K562 (cell line): ENCODE measurements at places on chromosomes 2 and 18. TPM values are rescaled to one million over a fixed set of nuclear protein-coding genes. Genes with fewer than 3 reads are reported as not detected.

LRP1B gene
- not detected in 2 replicates for total RNA-seq

PLCD4 gene
- total RNA-seq, result not detected in 2 replicates

CNRIP1 gene
- 1.3 and 1.6 TPM in 2 replicates for total RNA-seq

GREB1L gene
- total RNA-seq, result 0.11 TPM in 1 of 2 replicates, not detected in the other

LRATD1 gene
- total RNA-seq, result 6.5 and 7.3 TPM in 2 replicates

GRCh38 chr2:96514521-96514920 lies 9.4 kb upstream of the NEURL3 start:
- peaks cover 29% of the 10 kb centered on the region for H3K27me3 ChIP-seq
- no peak for DNase-seq
- H3K4me1 ChIP-seq, result peaks cover 4% of the 10 kb centered on the region; the same call in 1 of the 2 replicates
- no peaks in the 10 kb centered on the region for H3K36me3 ChIP-seq

DNA sequence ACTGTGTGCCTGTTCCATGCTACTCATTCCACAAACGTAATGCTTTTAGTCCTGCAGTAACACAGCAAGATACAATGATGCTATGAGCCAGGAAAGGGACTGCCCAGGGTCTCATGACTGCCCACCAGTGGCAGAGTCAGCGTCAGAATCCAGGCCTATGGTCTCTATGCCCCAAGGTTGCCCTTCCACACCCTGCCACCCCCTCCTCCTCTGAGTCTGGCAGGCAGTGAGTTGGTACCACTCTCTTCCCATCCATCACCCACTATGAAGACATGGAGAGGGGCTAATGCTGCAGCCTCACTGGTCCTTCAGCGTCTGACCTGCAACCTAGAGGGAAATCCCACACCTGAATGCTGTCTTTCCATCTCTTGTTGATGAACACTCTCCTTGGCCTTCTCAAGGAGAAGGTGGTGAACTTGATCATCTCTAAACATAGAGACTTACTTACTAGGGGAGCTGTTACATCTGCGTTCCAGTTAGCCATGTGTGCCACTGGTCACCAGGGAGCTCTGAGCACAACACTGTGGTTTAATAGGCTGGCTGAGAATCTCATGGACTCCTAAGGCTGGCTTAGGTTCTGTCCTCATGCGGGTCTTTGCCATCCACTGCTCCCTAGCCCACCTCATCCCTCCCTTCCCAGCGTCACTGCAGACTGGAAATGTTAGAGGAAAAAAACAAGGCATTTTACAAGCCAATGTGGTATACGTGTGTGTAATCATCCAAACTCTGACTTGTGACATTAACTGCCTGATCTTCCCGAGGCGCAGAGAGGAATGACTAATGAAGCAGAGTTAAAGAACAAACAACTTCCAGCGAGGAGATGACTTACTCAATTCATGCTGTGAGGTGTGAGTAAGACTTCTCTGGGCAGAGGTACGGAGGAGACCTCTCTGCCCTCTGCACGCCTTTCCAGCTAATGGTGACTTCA lies 28.8 kb downstream of the STEAP3 start:
- no peak for DNase-seq
- H3K27ac ChIP-seq, result no peak overlapping the region
- H3K27me3 ChIP-seq, result no peaks in the 10 kb centered on the region

GRCh38 chr18:73153271-73153670 lies 285.5 kb upstream of the NETO1 start:
- H3K4me1 ChIP-seq, result no peaks in the 10 kb centered on the region
- no peaks in the 10 kb centered on the region for H3K27me3 ChIP-seq
- H3K4me3 ChIP-seq, result no peak overlapping the region

GRCh38 chr18:58796220-58796619 lies 68.5 kb upstream of the ZNF532 start:
- no peaks in the 10 kb centered on the region for H3K36me3 ChIP-seq
- H3K4me1 ChIP-seq, result no peaks in the 10 kb centered on the region
- no peak overlapping the region for H3K4me3 ChIP-seq
- no peak for DNase-seq

GRCh38 chr2:213065583-213066442 lies 85.6 kb downstream of the IKZF2 start:
- no peaks in the 10 kb centered on the region for H3K36me3 ChIP-seq
- H3K4me3 ChIP-seq, result no peak overlapping the region
- no peak for DNase-seq
- H3K4me1 ChIP-seq, result no peaks in the 10 kb centered on the region

DNA sequence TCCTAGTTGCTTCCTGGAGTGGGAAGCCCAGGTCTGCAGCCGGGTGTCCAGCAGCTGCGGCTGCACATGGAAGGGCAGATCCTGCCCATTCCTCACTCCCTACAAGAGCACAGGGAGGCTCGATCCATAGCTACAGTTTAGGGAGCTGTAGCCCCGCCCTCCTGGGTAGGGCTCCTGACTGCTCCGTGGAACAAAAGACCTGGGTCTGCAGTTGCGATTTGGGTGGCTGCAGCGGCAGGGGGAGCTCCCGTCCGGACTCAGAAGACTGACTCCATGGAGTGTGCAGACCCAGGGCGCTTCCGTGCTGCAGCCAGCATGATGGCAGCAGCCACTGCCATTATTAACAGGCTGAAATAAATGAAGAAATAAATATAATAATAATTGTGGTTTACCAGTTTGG lies 157.3 kb downstream of the CTNNA2 start:
- H3K36me3 ChIP-seq, result no peaks in the 10 kb centered on the region
- H3K27me3 ChIP-seq, result no peaks in the 10 kb centered on the region
- DNase-seq, result no peak
- H3K27ac ChIP-seq, result no peak overlapping the region
- no peak overlapping the region for H3K4me3 ChIP-seq

DNA sequence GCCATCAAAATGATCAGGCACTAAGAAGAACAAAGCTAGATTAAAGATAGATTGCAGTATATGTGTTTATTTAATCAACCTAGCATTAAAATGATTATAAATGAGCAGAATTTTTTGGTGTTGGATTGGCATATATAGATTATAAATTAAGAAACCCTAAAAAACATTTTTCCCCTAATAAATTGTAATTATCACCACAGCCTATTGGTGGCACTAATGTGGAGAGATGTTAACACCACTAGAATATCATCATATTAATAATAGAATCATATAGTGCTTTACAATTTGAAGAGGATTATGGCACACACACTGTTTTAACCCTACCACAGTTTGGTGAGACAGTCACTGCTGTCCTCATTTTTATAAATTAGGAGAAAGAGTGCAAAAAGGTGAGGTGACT lies 112.4 kb upstream of the RND3 start:
- no peaks in the 10 kb centered on the region for H3K27me3 ChIP-seq
- H3K27ac ChIP-seq, result no peak overlapping the region
- no peaks in the 10 kb centered on the region for H3K4me1 ChIP-seq
- DNase-seq, result no peak

- H3K27me3 ChIP-seq, result peaks cover 32% of the 10 kb centered on the region
- no peaks in the 10 kb centered on the region for H3K4me1 ChIP-seq
- peak; percentile 51 for DNase-seq
- peak overlapping the region; percentile 29 for H3K4me3 ChIP-seq
These were observed 1.8 kb upstream of the BCL11A start for GRCh38 chr2:60555066-60555782.

- no peaks in the 10 kb centered on the region for H3K27me3 ChIP-seq
- no peaks in the 10 kb centered on the region for H3K36me3 ChIP-seq
- H3K4me1 ChIP-seq, result no peaks in the 10 kb centered on the region
- no peak overlapping the region for H3K4me3 ChIP-seq
- no peak overlapping the region for H3K27ac ChIP-seq
- no peak for DNase-seq
These were observed 122.4 kb downstream of the GRB14 start for GRCh38 chr2:164498836-164499235.

DNA sequence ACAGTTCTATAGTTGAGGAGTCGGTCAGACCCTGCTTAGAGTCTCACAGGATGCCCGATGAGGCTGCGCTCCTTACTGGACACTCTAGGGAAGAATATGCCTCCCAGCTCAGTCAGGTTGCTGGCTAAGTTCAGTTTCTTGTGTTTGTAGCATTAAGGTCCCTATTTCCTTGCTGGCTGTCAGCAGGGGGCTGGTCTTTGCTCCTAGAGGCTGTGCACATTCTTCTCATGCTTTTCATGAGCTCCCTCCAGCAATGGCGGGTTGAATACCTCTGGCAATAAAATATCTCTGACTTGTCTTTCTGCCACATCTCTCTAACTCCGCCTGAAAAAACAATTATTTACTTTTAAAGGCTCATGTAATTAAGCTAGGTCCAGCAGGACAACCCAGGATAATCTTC lies 79.4 kb upstream of the DNAJC10 start:
- no peaks in the 10 kb centered on the region for H3K4me1 ChIP-seq
- no peak for DNase-seq
- no peaks in the 10 kb centered on the region for H3K27me3 ChIP-seq
- H3K36me3 ChIP-seq, result no peaks in the 10 kb centered on the region

- H3K4me1 ChIP-seq, result peaks cover 4% of the 10 kb centered on the region; the same call in 2 of the 3 replicates
- peaks cover 60% of the 10 kb centered on the region for H3K27me3 ChIP-seq
- H3K36me3 ChIP-seq, result no peaks in the 10 kb centered on the region
These were observed 269.5 kb downstream of the EIPR1 start for GRCh38 chr2:3108105-3108504.

DNA sequence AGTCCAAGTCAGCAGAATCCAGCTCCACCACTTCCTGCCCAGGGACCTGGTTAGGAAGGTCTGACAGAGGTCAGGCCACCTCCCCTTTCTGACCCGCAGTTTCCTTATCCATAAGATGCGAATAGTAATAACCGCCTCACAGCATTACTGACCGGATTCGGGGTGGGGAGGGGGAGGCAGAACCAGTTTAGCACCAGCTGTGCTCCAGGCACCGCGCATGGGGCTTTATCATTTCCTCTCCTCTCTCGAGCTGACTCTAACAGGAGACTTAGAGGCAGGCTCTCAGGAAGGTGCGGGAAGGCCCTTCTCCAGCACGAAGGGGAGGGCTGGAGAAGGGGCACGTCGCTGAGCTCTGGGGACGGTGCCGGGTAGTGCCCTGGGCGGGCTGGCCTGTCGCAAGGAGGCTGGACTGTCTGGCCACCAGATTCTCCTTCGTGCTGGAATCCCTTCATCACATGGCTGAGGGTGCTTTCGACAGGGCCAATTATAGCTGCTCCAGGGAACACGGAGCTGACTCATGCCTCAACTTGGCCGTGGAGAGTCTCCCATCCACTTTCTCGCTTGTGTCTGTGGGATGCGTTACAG lies 5.7 kb downstream of the EHD3 start:
- H3K27me3 ChIP-seq, result peaks cover under 1% of the 10 kb centered on the region; the same call in 1 of the 3 replicates
- DNase-seq, result no peak
- H3K4me3 ChIP-seq, result no peak overlapping the region
- no peak overlapping the region for H3K27ac ChIP-seq
- no peaks in the 10 kb centered on the region for H3K36me3 ChIP-seq
- H3K4me1 ChIP-seq, result no peaks in the 10 kb centered on the region; the same call in 2 of the 3 replicates

DNA sequence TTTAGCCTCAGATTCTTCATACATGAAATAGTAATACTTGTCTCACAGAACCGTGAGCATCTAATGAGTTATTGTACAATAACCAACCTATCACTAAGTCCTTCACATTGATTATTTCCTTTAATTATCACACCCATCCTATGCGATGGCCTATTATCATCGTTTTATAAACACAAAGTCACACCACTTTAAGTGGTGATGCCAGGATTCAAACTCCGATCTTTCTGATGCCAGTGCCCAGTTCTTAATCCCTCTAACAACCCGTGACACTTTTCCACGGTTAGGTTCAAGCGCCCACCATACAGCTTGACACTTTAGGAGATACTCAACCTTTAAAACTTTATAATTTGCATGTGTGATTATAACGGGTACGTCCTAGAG lies 523 bp upstream of the ALMS1 start:
- no peak for DNase-seq
- no peaks in the 10 kb centered on the region; the same call in 1 of the 2 replicates for H3K4me1 ChIP-seq
- H3K36me3 ChIP-seq, result no peaks in the 10 kb centered on the region
- H3K27me3 ChIP-seq, result 0 out of 3 replicates have a peak, but pooled peaks cover 4% of the 10 kb centered on the region
- H3K27ac ChIP-seq, result peak overlapping the region; percentile 81
- H3K4me3 ChIP-seq, result peak overlapping the region; percentile 86

GRCh38 chr18:12839057-12839525 lies 44.9 kb downstream of the PTPN2 start:
- peak overlapping the region; percentile 9; the same call in 1 of the 3 replicates for H3K27ac ChIP-seq
- DNase-seq, result no peak
- no peaks in the 10 kb centered on the region for H3K27me3 ChIP-seq

- no peaks in the 10 kb centered on the region for H3K36me3 ChIP-seq
- no peak for DNase-seq
- no peak overlapping the region for H3K27ac ChIP-seq
- peaks cover 9% of the 10 kb centered on the region; the same call in 2 of the 3 replicates for H3K27me3 ChIP-seq
These were observed 78.7 kb downstream of the LONRF2 start for GRCh38 chr2:100243631-100244030.

GRCh38 chr2:63667132-63667700 lies 78.5 kb downstream of the MDH1 start:
- H3K36me3 ChIP-seq, result no peaks in the 10 kb centered on the region
- H3K4me3 ChIP-seq, result no peak overlapping the region
- no peak overlapping the region for H3K27ac ChIP-seq
- DNase-seq, result no peak

DNA sequence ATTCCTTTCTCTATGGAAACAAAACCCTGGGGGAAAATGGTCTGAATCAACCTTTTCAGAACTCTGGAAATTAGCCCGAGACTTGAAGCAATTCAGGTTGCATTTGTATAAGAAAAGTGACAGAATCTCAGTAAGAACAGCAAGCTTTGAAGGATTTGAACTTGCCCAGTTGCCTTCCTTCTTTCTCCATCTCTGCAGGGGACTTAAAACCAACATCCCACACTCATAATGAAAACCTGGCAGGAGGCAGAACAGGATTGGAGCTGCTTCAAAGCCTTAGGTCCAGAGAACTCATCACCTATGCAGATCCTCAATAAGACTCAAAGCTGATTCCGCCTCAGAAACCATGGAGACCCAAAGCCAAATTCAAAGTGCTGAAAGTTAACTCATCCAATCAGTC lies 790.5 kb upstream of the ID2 start:
- H3K36me3 ChIP-seq, result no peaks in the 10 kb centered on the region
- no peak for DNase-seq
- H3K27ac ChIP-seq, result no peak overlapping the region
- no peak overlapping the region for H3K4me3 ChIP-seq
- H3K27me3 ChIP-seq, result no peaks in the 10 kb centered on the region

GRCh38 chr2:6392966-6393365 lies 472.7 kb downstream of the CMPK2 start:
- no peaks in the 10 kb centered on the region for H3K4me1 ChIP-seq
- H3K4me3 ChIP-seq, result no peak overlapping the region
- H3K36me3 ChIP-seq, result no peaks in the 10 kb centered on the region
- DNase-seq, result no peak

GRCh38 chr18:77111449-77111848 lies 21.1 kb downstream of the MBP start:
- no peaks in the 10 kb centered on the region for H3K4me1 ChIP-seq
- no peak overlapping the region for H3K4me3 ChIP-seq
- no peak overlapping the region for H3K27ac ChIP-seq

DNA sequence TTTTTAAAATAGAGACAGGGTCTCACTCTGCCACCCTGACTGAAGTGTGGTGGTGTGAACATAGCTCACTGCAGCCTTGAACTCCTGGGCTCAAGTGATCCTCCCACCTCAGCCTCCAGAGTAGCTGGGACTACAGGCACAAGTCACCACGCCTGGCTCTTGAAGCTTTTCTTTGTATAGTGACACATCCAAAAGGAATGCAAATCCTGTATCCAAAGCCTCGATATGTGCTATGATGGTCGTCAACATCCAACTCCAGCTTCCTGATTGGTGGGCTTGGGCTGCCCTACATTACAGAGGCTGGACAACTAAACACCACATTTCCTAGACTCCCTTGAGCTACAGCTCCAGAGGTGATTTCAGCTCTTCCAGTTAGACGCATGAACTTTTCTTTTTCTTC lies 101.7 kb upstream of the PGAP1 start:
- no peak for DNase-seq
- no peak overlapping the region for H3K27ac ChIP-seq
- H3K36me3 ChIP-seq, result no peaks in the 10 kb centered on the region
